ENCODE measurements at places on chromosomes 1 and 21.

- no peak for DNase-seq
Measured at GRCh38 chr1:114296413-114296812, 142.7 kb upstream of the SYT6 start.

GRCh38 chr1:223765036-223765718, 52.8 kb downstream of the CAPN2 start:
- no peak for DNase-seq

DNA sequence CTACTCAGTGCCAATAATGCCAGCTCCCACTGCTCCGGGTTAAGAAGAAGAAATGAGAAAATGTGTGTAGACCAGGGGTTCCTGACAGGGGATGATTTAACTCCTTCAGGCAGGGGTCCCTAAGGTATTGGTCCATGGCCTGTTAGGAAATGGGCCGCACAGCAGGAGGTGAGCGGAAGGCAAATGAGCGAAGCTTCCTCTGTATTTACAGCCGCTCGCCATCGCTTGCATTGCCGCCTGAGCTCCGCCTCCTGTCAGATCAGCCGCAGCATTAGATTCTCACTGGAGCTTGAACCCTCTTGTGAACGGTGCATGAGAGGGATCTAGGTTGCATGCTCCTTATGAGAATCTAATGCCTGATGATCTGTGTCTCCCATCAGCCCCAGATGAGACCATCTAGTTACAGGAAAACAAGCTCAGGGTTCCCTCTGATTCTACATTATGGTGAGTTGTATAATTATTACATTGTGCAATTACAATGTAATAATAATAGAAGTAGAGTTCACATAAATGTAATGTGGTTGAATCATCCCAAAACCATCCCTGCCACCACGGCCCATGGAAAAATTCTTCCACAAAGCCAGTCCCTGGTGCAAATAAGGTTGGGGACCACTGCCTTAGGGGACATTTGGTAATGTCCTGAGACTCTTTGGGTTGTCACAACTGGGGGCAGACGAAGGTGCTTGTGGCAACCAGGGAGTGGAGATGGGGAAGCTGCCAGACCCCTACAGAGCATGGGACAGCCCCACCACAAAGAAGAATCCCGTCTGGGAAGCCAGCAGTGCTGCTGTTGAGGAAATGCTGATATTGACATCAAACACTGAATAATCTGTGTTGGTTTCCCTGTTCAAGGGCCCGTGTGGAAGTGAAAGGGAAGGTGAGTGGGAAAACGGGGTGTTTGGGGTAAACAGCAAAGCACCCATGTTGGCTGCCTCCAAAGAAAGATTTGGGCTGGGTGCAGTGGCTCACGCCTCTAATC, 60.8 kb downstream of the DHRS3 start:
- DNase-seq, result no peak

- DNase-seq, result peak; percentile 45
Measured at GRCh38 chr21:22791986-22792560, 1793.9 kb downstream of the NCAM2 start.

DNA sequence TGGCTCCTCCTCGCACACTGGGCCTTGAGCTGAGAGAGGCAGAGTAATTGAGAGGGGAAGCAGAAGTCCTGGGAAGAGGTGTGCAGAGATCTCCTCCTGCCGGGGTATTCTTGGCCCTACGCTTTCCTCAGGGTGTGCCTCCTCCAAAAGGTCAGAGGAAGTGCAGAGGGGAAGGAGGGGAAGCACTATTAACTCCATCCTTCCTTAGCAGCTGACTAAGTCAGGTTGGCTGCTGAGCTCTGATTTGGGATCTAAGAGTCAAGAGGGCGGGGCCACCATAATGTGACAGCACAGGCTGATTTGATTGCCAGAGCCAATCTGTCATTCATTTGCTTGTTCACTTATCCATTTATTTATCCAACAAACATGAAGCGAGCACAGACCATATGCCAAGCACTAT, 12.3 kb downstream of the ATP2B4 start:
- DNase-seq, result no peak

- no peak for DNase-seq
Measured at GRCh38 chr1:203663821-203664220, 37.2 kb downstream of the ATP2B4 start.

GRCh38 chr1:158931055-158931737, at the start of gene PYHIN1:
Gene PYHIN1 (plus strand): TSS chr1:158931552. CDS start chr1:158936911, 5,359 bp downstream.
- DNase-seq, result peak; percentile 10

DNA sequence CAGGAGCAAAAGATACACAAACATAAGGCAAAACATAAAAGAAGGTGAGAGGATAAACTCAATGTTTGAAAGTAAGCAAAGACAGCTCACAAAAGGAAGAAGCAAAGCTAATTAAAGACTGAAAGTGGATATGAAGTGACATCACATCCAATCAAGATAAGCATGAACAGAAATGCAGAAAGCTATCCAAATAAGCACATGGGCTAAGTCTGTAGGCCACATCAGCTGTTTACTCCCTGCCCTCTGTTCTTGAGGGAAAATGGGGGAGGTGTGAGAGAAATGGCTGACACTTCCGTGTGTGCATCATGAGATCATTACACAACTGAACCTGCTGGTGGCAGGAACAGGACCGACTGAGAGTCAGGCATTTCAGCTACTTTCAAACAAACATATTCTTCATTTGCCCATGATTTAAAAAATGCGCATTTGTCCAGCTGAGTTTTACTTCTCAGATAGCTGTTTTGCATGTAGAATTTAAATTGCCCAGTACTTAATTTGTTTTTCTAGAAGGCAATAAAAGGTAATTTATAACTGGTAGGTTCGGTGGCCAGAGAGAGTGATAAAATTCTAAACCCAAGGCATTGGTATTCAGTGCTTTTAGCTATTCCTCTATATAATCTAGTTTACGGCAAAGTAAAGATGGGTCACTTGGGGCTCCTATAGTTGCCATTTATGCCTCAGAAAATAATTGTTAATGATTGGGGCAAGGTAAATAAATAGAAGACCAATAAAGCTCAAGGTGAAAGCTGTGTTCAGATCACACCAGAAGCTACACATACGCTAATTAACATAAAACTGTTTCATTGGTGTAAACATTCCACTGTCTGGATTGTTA, 27.2 kb upstream of the MAN1A2 start:
- no peak for DNase-seq

DNA sequence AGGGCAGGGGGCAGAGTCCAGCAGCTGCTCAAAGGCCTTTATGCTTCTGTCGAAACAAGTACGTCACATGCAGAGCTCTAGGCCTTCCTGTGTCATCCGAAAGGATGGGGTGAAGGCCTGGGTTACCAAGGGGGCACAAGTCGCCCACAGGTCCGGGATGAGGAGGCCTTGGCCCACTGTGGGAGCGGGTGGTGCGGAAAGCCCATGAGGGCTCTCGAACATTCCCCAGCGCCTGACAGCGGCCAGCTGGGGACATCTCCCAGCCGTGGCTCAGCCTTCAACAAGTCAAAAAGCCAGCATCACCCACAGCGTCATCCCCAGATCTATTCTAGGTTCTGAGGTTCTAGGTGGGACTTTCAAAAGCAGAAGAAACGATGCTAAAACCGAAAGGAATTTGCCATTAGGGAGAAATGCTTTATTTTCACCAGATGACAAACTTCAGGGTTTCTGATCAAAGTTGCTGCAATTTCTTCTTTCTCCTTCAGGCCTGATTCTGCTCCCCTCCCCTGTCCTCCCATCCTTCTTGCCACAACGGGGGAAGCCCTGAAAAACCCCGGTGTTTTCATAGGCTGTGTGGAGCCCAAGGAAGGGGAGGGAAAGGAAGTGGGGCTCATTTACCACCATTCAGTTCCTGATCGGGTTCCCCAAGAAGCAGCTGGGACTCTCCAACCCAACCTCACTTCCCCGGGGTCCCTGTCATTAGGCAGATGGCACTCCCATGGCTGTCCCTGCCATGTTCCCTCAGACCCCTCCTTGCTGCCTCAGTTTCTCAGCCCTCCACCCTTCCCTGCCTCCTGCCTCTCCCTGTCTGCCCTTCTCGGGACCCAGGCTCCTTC, 17.6 kb downstream of the GPR137B start:
- no peak for DNase-seq

- no peak for DNase-seq
Measured at GRCh38 chr1:21903638-21904453, 33.3 kb downstream of the HSPG2 start.

DNA sequence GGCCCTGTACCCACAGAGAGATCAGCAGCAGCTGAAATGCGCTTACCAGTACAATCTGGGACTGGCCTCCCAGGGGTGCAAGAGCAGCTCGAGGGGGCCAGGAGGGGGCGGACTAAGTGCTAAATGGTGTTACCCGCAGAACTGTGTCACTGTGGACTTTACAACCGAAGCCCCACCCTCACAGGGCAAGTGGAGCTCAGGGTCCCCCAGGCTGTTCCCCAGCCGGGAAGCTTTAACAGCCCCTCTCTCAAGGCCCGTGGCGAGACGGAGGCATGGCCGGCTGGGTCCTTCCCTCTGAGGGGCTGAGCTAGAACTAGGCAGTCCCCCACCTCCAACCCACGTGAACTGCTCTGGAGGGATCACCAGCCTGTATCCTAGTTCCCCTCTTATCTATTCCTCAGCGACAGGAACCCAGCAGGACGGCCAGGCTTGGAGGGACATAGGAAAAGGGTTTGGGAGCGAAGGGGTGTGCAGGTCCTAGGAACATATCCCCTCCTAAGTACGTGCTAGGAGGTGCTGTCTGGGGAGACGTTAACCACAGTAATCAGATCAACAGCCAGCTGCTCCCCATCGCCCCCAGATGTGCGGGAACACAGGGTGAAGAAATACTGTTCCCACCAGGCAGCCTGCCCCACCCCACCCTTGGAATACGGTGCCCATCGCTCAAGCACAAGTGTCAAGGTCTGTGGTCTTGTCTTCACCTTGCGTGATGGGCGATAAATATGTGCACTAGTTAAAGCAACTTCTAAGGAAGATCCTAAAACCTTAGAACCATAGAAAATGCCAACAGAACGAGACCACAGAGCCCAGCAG, 24.4 kb downstream of the ZBTB17 start:
- no peak for DNase-seq

DNA sequence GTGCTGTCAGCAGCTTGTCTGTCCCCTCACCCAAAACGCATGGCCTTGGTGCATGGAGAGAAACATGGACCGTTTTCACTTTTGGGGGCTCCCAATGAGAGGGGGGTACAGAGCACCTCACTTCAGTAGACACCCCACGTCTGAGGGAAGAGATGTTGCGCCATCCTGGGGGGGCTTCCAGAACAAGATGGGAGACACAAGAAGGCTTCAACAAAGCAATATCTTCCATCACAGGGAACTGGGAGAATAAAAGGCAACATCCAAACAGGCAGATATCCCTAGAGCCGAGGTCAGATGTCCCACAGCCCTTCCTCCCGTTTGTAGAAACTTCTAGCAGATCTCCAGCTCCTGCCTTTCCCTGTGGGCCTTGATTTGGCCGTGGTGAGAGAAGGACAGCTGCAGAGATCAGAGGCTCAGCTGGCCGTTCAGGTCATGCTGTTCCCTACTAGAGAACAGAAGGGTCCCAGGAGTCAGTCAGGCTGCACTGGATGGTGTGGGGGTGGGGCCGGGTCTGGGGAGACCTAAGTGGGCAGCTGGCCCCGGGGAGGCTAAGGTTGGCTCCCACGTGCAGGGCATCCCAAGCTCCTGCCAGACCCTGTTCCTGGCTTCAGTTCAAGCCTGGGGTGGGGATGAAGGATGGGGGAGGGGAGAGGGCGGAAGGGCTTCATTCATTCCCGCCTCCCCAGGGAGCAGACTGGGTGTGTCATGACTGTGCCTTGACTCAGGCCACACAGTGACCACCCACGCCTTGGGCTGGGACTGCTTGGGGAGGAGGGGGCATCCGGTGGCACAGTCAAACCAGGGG, 4.4 kb downstream of the PLOD1 start:
- DNase-seq, result no peak

DNA sequence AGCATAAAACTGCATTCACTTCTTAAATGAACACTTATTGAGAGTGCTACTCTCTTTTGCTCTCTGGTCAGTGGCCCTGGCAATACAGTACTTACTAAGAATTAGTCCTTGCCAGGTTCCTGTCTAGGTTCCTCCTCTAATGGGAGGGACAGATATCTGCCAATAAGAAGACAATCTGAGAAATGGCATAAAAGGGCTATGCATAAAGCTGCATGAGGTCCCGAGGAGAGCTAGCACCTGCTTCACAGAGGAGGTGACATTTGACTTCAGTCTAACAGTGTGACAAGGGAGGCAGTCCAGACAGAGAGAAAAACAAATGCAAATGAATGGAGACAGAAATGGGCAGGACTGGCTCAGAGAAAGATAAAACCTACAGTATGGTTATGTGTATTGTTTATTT, 357.1 kb upstream of the SGIP1 start:
- DNase-seq, result no peak

All from thymus (tissue), 14 donors.